ENCODE measurements at places on chromosomes 6 and 20.

DNA sequence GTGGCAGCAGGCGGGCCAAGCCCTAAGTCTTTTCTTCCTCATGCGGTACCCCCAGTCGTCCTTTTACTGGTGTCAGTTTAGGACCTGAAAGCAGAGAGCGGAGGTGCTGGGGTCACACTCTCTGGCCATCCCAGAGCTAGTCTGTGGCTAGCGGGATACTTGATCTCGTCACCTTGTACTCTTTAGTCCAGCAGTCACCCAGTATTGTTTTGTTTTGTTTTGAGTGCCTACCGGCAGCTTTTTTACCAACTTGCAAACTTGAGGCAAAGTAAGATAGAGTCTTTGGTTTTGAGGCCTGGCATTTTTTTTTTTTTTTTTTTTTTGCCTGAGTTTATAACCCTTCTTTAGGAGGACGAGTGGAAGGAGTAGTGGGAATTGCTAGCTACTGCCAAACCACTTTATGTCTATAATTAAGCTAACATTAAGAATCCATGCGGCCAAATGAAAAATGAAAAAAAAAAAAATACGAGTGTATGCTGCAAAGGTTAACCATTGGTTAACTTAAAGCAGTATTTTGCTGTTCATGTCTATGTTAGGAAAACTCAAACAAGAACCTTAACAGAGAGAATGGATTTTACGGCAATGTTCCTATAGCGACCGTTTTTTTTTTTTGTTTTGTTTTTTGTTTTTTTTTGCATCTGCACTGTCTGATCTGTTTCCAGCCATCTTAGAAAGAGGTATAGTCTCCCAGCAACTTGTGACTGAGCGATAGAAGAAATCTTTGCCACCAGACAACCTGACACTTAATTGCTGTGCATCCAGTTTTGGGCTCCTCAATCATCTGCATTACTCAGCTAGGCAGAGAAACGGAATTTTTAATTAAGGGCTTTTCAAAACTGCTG lies 56.9 kb downstream of the FAM217A start:
- no peak for DNase-seq

DNA sequence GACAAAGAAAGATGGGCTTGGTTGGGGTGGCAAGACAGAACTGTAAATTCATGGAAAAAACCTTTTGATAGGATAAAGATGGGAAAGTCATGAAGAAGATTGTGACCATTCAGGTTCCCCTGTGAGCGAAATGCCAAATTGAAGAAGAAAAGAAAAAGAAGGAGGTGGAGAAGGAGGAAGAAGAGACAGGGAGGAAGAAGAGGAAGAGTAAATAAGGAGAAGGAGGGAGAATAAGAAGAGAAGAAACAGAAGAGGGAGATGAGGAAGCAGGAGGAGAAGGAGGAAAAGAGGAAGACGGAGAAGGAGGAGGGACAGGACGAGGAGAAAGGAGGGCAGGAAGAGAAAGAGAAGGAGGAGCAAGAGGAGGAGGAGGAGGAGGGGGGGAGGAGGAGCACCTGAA lies 199.8 kb downstream of the SLC24A3 start:
- no peak for DNase-seq

- DNase-seq, result no peak
Measured at GRCh38 chr20:41247523-41248367, 69.8 kb downstream of the ZHX3 start.

DNA sequence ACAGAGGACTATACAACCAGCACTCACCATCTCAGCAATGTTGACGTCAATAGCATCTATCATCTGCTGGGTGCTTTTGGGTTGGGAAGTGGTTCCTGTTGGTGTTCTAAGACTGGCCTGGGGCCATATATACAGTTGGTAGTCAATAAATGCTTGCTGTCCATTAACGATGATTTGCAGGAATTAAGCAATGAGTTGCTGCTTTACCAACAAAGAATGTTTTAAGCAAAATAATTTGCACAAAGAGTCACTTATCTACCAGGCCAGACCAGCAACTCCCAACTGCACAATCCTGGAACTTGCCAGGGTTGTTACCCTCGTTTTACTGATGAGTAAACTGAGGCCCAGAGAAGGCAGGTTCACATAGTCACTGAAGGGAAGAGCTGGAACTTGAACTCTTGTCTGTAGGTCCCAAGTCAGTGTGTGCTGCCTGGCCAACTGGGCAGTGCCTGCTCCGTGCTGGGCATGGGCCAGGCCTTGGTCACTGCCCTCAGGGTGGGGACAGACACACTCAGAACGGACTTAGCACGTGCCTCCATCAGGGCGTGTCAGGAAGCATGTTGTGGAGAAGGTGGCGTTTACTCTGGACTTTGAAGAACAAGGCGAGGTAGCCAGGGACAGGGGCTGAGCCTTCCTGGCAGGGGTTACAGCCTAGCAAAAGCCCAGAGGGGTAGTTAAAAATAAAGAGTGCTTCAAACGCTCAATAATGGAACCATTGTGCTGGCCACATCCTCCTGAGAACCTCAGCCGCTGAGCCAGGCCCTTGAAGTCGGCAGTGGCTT lies 2.5 kb upstream of the SRC start:
- DNase-seq, result no peak

- no peak for DNase-seq
Measured at GRCh38 chr6:80464901-80465300, 358.4 kb downstream of the BCKDHB start.

DNA sequence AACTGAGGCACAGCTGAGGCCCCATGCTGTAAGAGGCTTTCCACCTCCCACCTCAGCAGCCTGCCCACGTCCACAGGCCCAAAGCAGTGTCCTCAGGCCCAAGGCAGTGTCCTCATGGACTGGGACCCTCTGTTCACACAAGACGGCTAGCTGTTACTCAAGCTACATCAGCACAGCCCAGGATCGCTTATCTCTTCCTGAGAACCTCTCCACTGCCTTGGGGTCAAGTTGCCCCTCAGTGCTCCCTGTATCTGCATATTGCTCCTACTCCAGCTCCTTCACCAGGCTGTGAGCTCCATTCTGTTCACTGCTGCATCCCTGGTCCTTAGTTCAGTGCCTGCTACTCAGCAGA lies 208.8 kb upstream of the TAB2 start:
- no peak for DNase-seq

DNA sequence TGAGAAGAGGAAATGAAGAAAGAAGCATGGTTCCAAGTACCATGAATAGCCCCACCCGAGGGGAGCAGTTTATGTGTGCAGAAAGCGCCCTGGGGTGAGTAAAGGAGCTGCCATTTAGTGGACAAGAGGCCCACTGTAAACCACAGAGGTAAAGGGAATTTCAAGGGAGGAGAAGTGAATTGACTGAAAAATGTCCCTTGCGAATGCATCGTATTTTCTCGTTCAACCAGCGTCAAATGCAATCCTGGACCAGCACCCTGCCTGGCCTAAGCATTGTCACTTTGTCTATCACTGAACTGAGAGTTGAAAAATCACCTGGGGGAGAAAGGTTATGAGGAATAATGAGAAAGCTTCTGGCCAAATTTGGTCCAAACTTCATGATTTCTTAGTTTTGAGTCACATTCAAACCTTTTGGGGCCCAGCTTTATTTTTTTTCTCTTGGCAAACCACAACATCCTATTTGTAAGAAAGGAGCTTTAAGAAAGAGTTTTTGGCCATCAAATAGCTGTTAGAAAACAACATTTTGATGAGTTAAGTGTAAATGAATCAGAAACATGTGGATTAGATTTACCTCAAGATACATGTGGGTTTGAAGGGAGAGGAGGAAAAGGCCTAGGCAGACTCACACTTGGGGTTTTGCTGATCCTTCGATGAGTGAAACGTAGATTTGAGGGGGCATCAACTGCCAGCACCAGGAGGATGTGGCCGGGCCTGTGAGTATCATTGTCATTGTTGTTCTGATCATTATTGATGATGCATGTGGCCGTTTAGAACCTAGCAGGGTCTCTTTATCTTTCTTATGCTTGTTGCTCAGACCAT lies 214.0 kb downstream of the CLIC5 start:
- no peak for DNase-seq

DNA sequence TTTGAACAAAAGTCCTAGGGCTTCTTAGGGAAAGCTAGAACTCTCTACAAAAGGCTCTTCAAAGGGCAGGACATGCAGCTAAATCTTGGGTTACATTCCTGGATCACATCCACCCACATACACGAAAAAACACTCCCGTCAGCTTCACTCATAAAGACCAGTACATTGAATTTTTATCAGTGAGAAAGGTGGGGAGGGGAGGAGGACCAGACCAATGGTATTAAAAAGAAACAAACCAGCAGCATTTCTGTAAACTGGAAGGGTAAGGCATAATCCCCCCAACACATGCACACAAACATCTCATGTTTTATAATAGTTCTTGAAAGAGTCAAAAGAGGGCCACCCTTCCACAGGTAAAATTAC lies 31.6 kb downstream of the MYLK4 start:
- no peak for DNase-seq

GRCh38 chr6:16166871-16167608 lies 38.2 kb downstream of the MYLIP start:
- no peak for DNase-seq

GRCh38 chr6:137953761-137954160 lies 86.7 kb downstream of the TNFAIP3 start:
- DNase-seq, result no peak

DNA sequence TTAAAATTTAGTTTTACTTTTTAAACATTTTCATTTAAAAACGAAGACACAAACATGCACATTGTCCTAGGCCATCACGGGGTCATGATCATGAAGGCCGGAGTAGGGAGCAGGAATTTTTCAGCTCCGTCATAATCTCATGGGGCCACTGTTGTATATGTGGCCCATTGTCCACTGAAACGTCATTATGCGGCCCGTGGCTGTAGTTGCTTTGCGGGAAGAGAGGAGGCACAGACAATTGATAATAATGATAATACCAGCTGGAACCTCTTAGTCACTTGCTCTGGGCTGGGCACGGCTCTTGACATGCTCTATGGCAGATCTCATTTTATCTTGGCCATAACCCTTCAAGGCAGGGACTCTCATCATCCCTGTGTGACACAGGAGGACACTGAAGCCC lies 56.5 kb upstream of the FNDC1 start:
- no peak for DNase-seq

GRCh38 chr6:69868961-69869360 lies 2.6 kb downstream of the COL19A1 start:
- DNase-seq, result no peak

DNA sequence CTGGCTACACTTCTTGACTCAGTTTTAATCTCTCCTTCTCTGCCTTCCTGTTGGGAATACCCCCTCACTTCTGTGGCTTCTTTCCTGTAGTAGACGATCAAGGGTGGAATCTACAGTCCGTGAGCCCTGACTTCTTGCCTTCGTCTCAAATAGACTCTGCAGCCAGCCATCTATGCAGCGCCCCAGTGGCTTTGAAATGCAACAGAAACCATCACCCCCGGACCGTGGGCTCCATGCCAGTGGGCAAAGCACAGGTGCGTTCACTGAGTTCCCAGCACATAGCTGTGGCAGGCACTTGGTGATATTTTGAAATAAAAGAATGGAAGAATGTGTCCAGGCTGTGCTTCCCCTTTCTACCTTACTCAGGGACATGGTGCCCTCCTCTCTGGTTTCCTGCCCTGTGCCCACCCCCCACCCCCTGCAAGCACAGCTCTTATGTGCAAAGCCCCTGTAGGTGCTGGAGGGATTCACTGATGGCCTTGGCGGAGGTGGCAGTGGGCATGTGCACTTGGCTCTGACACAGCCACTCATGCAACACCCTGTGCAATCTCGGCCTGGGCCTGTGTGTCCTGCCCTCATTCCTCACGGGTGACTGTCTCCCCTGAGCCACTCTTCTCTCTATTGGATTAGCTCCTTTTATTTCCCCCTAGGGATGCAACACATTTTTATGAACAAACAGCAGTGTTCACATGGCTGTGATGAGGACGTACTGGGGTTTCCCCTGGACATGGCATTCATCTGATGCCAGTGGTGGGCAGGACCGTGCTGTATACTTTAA lies 5.5 kb upstream of the CDSN start:
- DNase-seq, result no peak

All from stimulated activated CD8-positive, alpha-beta memory T cell treated with anti-CD3 and anti-CD28 coated beads, Interleukin-7, amount 100 ng/mL, for 1 hour (primary cell).